K562 (cell line): ENCODE measurements at places on chromosomes 3 and 15. TPM values are rescaled to one million over a fixed set of nuclear protein-coding genes. Genes with fewer than 3 reads are reported as not detected.

Gene NANOGP8
- not detected in 2 replicates for polyA plus RNA-seq

Gene KLHDC8B
- polyA plus RNA-seq: 20.2 and 25.5 TPM in 2 replicates

Gene ERICH6
- polyA plus RNA-seq: not detected in 2 replicates

Gene TM4SF1
- polyA plus RNA-seq: 0.08 TPM in 1 of 2 replicates, not detected in the other

Gene POC1A
- polyA plus RNA-seq: 12.1 and 17.3 TPM in 2 replicates

Gene GXYLT2
- 2.6 and 4.0 TPM in 2 replicates for polyA plus RNA-seq

Gene ASB14
- not detected in 2 replicates for polyA plus RNA-seq

Gene DCUN1D1
- 20.1 and 20.3 TPM in 2 replicates for polyA plus RNA-seq

Gene GOLGA8K
- 0.32 TPM in 1 of 2 replicates, not detected in the other for polyA plus RNA-seq

Gene TGM4
- polyA plus RNA-seq: not detected in 2 replicates

Gene CKMT1A
- polyA plus RNA-seq: 7.7 and 9.7 TPM in 2 replicates

Gene ALG1L2
- 0.33 and 0.46 TPM in 2 replicates for polyA plus RNA-seq

- DNase-seq: no peak
- no peaks in the 10 kb centered on the region for H3K4me1 ChIP-seq
- H3K27ac ChIP-seq: no peak overlapping the region
- H3K4me3 ChIP-seq: no peak overlapping the region
- no peaks in the 10 kb centered on the region for H3K36me3 ChIP-seq
Observed at GRCh38 chr15:79190093-79190492, 92.4 kb upstream of the ANKRD34C start.

DNA sequence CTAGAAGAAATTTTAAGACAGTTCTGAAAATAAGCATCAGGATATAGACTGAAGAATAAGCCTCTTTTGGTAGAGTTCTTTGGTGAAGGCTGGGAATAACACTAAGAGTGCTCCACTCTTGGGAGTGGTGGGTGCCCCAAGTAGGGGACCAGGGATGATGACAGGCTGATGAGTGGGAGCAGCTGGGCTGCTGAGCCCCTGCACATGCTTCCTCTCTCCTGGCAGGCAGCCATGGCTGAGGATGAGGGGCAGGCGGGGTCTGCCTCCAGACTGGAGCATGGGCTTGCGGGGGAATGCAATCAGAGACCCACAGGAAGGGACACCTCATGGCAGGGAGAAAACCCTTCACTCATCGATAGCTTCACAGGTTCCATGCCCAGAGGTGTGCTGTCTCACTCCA, 72.6 kb upstream of the RORA start:
- no peak overlapping the region for H3K27ac ChIP-seq
- H3K36me3 ChIP-seq: no peaks in the 10 kb centered on the region

GRCh38 chr3:176651622-176652021, 545.7 kb downstream of the TBL1XR1 start:
- H3K27me3 ChIP-seq: no peaks in the 10 kb centered on the region
- no peaks in the 10 kb centered on the region for H3K4me1 ChIP-seq
- H3K36me3 ChIP-seq: no peaks in the 10 kb centered on the region
- DNase-seq: no peak

DNA sequence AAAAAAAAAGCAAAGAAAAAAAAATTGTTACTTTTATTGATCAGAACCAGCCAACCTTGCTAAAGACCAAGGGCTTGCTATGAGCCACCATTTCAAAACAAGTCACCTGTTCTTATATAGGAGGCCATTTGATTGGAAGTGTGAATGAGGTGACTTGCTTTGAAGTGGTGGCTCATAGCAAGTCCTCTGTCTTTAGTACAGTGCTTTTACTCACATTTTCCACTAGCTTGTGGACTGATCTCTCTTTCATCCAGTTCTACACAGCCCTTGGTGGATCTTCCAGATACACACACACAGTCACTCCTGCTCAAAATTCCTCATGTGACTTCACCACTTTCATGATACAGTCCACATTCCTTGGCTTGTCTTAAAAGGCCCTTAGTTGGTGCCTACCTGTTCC, 13.5 kb downstream of the CLSTN2 start:
- DNase-seq: no peak
- no peak overlapping the region for H3K4me3 ChIP-seq
- no peak overlapping the region for H3K27ac ChIP-seq

DNA sequence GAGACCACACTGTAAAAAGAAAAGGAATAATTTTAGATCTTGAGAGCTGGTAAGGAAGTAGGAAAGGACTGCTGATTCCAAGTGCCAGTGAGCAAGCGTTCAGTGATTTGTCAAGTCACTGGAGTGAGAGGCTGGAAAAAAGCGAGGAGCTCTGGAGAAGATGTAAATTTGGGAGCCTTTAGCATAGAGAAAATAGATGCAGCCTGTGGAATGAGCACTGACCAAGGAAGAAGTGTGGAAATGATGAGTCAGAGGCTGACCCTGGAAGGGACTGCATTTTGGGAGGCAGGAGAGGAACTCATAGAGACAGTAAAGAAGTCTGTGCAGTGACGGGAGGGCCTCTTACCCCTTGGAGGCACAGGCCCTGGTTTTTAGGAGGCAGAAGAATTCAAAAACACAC, 17.1 kb upstream of the ABTB1 start:
- no peaks in the 10 kb centered on the region for H3K4me1 ChIP-seq
- peaks cover 20% of the 10 kb centered on the region; the same call in 1 of the 3 replicates for H3K36me3 ChIP-seq
- DNase-seq: no peak
- no peak overlapping the region; the same call in 2 of the 3 replicates for H3K27ac ChIP-seq

- H3K27ac ChIP-seq: no peak overlapping the region
- H3K36me3 ChIP-seq: no peaks in the 10 kb centered on the region
- no peak overlapping the region for H3K4me3 ChIP-seq
- H3K27me3 ChIP-seq: no peaks in the 10 kb centered on the region
- peaks cover 14% of the 10 kb centered on the region for H3K4me1 ChIP-seq
Observed at GRCh38 chr3:125356140-125357026, 18.7 kb downstream of the ZNF148 start.

DNA sequence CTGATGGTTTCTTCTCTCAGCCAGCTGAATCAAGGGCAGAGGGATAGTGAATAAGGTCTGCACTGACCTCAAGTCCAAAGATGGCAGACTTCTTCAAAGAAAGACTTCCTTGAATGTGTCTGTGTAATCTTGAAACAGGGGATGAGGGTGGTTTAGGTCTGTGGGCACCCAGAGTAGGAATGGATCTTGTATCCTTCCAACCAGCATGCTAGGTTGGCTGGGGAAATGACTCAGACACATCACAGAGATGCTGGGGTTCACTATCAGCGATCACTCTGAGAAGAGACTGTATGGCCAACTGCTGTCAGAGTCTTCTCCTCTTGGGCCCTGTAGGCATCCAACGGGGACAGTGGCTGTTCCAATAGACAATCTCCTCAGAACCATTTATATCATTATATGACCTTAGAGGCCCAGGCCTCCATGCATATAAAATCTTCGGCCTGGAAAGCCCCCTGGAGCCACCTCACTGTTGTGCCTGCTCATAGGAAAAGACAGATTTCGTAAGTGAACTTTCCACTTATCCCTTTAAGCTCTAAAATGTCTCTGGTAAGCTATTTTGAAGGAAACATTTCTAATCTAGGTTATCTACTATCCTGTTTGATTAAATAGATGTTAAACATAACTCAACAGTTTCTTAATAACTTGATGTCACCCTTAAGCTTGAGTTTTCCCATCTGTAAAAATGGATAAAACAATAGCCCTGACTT, 58.5 kb downstream of the TIPARP start:
- no peaks in the 10 kb centered on the region for H3K4me1 ChIP-seq
- no peak overlapping the region for H3K4me3 ChIP-seq
- H3K27me3 ChIP-seq: no peaks in the 10 kb centered on the region
- DNase-seq: no peak
- H3K27ac ChIP-seq: no peak overlapping the region

- no peaks in the 10 kb centered on the region for H3K4me1 ChIP-seq
- no peak overlapping the region for H3K4me3 ChIP-seq
- DNase-seq: no peak
- H3K36me3 ChIP-seq: no peaks in the 10 kb centered on the region
- H3K27me3 ChIP-seq: no peaks in the 10 kb centered on the region
Observed at GRCh38 chr3:105836533-105836932, 32.3 kb downstream of the CBLB start.

GRCh38 chr3:197949191-197949777, 706 bp upstream of the RPL35A start:
- no peak for DNase-seq
- H3K36me3 ChIP-seq: peaks cover 40% of the 10 kb centered on the region
- H3K4me3 ChIP-seq: peak overlapping the region; percentile 86
- H3K27ac ChIP-seq: peak overlapping the region; percentile 98

DNA sequence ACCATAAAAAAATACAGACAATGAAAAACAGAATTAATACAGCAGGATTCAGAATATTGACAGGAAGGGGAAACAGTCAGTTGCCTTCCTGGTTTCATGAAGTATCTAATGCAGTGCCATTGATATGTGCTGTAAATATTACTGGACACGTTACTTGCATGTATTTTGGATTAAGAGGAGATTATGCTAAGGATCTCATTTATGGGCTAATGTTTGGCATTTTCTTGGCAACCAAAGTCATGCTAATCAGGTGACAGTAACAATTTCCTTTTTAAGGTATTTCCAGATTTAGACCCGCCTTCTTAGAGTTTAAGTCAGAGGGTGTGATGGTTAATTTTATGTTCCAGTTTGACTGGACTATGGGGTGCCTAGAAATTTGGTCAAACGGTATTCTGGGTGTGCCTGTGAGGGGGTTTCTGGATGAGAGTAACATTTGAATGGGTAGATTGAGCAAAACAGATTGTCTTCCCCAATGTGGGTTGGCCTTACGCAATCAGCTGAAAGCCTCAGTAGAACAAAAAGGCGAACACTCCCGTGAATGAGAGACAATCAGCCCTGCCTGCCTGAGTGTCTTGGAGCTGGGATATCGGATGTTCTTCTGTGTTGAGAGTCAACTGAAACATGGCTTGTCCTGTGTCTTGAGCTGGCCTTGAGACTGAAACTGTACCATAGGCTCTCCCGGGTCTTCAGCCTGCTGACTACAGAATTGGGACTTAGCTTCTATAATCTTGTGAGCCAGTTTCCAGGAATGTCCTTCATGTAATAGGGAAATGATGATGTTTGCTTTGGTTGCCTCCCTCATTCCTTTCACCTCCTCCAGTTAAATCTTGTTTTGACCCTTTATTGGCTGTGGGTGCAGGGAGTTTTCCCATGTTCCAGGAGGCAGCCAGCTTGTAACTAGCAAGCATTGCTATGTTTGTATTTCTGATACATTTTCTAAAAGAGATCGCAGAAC, 10.5 kb downstream of the SQOR start:
- H3K4me1 ChIP-seq: no peaks in the 10 kb centered on the region; the same call in 2 of the 3 replicates
- H3K27ac ChIP-seq: no peak overlapping the region
- DNase-seq: no peak
- peaks cover 12% of the 10 kb centered on the region; the same call in 2 of the 3 replicates for H3K27me3 ChIP-seq
